ENCODE measurements at places on chromosomes 1 and 21. TPM values are rescaled to one million over a fixed set of nuclear protein-coding genes. Genes with fewer than 3 reads are reported as not detected.

Gene TMEM79
- total RNA-seq = 2.1 TPM

Gene KRTAP10-8
- not detected for total RNA-seq

Gene TNFRSF9
- not detected for total RNA-seq

Gene ZC3H12A
- total RNA-seq = 2.7 TPM

Gene THAP3
- total RNA-seq = 24.9 TPM

Gene RIPK4
- total RNA-seq = 0.54 TPM

Gene SDE2
- 10.4 TPM for total RNA-seq

Gene CFH
- 373 TPM for total RNA-seq

Gene GUCA2B
- total RNA-seq = not detected

Gene CLIC6
- total RNA-seq = not detected

Gene RPS8
- total RNA-seq = 2,499 TPM

Gene CATSPERE
- total RNA-seq = 0.83 TPM

Gene B4GALT3
- total RNA-seq = 22.2 TPM

Gene SEMA6C
- 2.8 TPM for total RNA-seq

Gene AIRE
- total RNA-seq = not detected

Gene LAMC2
- 2.2 TPM for total RNA-seq

Gene ALX3
- not detected for total RNA-seq

Gene RIMS3
- 0.06 TPM for total RNA-seq

Gene PRELP
- total RNA-seq = 1.3 TPM

Gene CEP350
- total RNA-seq = 20.5 TPM

Gene ZNF648
- total RNA-seq = not detected

Gene SEC16B
- total RNA-seq = 5.1 TPM

Gene ATP1A2
- 1.8 TPM for total RNA-seq

Gene SPAG17
- not detected for total RNA-seq

Gene RNF207
- total RNA-seq = 1.8 TPM

Gene CADM3
- 186 TPM for total RNA-seq

Gene DNASE2B
- total RNA-seq = not detected

Gene TNN
- not detected for total RNA-seq

Gene KDF1
- total RNA-seq = not detected

Gene RBP7
- not detected for total RNA-seq

Gene LORICRIN
- not detected for total RNA-seq

Gene FCAMR
- not detected for total RNA-seq

Gene ZNF692
- total RNA-seq = 11.6 TPM

Gene IPP
- 10.5 TPM for total RNA-seq

Gene OR2L13
- total RNA-seq = not detected

Gene OR2G6
- total RNA-seq = not detected

Gene GPR3
- total RNA-seq = 0.34 TPM

Gene TSTD1
- 14.5 TPM for total RNA-seq

Gene GIPC2
- 0.12 TPM for total RNA-seq

Gene TIPRL
- 19.4 TPM for total RNA-seq

Gene GSTM2
- total RNA-seq = 21.6 TPM

Gene RAB42
- total RNA-seq = 6.8 TPM

Gene PRMT6
- total RNA-seq = 12.0 TPM

Gene LCA5L
- total RNA-seq = 1.4 TPM

Gene USF1
- total RNA-seq = 25.1 TPM
